ENCODE measurements at places on chromosomes 13 and 19.

- DNase-seq, result no peak
These were observed 675 bp downstream of the PEG3 start for GRCh38 chr19:56839652-56840450.

DNA sequence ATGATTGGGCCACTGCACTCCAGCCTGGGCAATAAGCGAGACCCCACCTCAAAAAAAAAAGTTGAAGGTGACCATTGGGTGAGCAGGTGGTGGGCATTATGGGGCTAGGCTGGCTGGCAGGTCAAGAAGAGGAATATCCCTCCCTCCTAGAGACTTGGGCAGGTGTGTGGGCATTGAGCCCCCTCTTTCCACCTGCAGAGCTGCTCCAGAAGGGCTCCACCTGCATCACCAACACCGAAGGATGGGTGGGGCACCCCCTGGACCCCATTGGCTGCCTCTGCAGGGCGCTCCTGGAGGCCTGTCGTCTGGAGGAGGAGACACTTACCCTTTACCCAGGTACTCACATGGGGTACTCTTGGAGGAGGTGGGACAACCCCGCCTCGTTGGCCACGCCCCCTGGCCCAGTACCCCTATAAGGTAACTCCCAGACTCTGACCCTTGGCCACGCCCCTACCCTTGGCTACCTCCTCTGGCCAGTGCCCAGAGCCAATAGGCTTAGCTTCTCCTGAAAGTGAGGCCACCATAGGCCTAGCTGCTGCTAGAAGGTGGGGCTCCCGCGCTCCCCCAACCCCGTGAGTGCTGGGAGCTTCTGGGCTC, 21.9 kb downstream of the ZSWIM4 start:
- DNase-seq, result no peak

GRCh38 chr19:33393286-33394005, 19.9 kb downstream of the CEBPG start:
- DNase-seq, result no peak

- DNase-seq, result no peak
These were observed at the start of gene VSIG10L for GRCh38 chr19:51341976-51342580. Gene VSIG10L (minus strand): TSS chr19:51342139. CDS start chr19:51342124, 15 bp downstream.

DNA sequence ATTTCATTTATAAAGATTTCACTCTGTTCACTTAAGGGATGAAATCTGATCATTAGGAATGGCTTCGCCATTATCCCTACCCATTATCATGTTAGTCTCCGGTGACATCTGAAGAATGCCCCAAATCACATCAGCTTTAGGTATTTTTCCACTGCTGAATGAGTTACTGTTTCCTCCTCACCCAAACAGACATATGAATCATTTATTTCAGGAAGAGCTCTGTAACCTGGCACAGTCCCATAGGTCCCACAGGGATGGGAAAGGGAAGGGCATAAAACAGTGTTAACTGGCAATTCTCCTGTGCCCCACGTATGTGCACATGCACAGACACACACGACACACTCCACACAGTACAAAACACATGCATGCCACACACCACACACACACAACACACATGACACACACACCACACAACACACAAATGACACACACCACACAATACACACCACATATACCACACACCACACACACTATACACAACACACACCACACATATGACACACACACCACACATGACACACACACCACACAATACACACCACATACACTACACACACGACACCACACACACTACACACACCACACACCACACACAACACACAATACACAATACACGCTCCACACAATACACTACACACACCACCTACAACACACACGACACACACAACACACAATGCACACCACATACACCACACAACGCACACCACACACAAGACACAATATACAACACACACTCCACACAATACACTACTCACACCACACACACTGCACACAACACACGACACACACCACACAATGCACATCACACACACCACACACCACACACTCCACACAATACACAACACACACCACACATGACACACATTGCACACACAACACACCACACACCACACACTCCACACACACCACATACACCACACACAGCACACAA, 15.4 kb downstream of the TMEM255B start:
- DNase-seq, result no peak

DNA sequence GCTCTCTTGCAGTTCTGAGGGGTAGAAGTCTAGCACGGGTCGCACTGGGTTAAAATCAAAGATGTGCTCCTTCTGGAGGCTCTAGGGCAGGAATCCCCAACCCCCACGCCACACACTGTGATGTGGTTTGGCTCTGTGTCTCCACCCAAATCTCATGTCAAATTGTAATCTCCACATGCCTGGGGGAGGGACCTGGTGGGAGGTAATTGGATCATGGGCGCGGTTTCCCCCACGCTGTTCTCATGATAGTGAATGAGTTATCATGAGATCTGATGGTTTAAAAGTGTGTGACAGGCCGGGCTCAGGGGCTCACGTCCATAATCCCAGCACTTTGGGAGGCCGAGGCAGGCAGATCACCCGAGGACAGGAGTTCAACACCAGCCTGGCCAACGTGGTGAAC, 26.6 kb upstream of the CALM3 start:
- DNase-seq, result no peak

GRCh38 chr19:39246951-39247669, 1.5 kb downstream of the IFNL4 start:
- DNase-seq, result no peak

- DNase-seq, result no peak
These were observed 31.9 kb downstream of the PTPRS start for GRCh38 chr19:5308451-5309437.

- DNase-seq, result no peak
These were observed at the start of gene LIM2 for GRCh38 chr19:51387924-51388389. Gene LIM2 (minus strand): TSS chr19:51387974. CDS start chr19:51387443, 531 bp downstream.

DNA sequence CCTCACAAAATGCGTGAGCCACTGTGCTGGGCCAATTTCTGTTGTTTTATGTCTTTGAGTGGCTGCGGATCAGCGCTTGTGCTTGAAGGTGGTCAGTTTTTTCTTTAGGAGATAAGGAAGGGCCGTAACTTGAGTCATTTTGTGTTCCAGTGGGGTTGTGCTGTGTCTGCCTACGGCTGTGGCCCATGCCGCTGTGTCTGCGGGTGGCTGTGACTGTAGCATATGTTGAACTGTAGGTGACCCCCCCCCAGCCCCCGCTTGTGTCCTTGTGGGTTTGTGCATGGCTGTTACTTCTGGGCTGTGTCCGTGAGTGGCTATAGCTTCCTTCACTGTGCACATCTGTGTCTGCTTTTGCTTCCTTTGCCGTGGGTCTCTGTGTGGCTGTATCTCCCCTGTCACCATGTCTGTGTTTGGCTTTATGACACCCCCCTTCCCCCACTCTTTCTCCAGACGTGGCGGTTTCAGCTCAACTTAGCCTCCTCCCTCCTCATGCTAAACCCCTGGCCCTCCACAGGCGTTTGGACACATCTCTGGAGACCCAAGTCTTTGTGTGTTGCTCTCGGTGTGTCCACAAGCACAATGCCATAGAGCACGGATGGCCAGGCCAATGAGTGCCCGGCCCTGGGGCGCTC, 675 bp downstream of the PPP1R14A start:
- no peak for DNase-seq

DNA sequence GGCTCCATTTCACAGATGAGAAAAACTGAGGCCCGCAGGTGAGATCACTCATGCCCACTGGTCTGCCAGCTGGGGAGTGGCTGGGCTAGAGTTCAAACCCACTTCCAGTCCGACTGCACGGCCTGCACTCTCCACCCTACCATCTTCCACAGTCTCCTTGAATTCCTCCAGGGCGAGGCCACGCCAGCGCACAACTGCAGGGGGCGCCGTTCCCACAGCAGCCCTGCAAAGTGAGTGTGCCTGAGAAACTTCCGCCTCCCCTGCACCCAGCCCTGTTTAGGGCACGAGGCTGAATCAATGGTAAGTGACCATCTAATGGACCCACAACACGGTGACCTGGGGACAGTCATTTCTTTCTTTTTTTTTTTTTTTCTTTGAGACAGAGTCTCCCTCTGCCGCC, 829 bp upstream of the ATCAY start:
- DNase-seq, result no peak

DNA sequence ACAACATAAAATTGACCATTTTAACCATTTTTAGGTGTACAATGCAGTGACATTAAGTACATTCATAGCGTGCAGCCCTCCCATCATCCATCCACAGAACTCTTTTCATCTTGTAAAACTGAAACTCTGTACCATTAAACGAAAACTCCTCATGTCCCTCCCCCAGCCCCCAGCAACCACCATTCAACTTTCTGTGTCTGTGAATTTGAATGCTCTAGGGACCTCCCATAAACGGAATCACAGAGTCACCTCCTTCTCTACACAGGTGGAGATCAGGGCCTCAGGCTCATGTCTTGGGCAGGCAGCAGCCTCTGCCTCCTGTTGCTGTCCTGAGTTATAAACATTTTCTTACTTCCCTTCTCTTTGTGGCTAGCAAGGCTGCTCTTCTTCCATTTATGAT, 7.3 kb upstream of the CCNE1 start:
- no peak for DNase-seq

GRCh38 chr19:51339687-51340656, 2.0 kb downstream of the VSIG10L start:
- DNase-seq, result peak; percentile 81

- DNase-seq, result no peak
These were observed 44.9 kb upstream of the DCUN1D2 start for GRCh38 chr13:113535381-113535781.

- DNase-seq, result no peak
These were observed 12.1 kb downstream of the TMPRSS9 start for GRCh38 chr19:2372076-2372612.

GRCh38 chr13:113586661-113587479, 2.3 kb downstream of the TFDP1 start:
- no peak for DNase-seq

DNA sequence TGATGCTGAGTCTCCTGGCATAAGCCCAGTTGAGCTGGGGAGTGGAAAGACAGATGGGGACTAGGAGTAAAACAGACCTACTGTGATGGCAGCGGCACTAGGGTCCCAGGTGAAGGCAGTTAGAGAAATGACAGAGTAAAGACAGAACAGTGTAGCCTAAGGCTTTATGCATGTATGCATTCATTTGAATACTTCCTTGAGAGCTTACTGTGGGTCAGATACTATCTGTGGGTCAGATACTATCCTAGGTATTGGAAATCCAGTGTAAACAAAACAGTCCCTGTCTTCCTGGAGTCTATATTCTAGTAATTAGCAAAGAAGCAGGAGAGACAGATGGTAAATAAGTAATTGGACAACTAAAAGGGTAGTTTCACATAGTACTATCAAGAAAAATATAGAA, 73.7 kb upstream of the LRCH1 start:
- DNase-seq, result no peak

- DNase-seq, result no peak
These were observed 235.6 kb upstream of the CSNK1A1L start for GRCh38 chr13:37340901-37341670.

- DNase-seq, result no peak
These were observed 5.2 kb upstream of the BCAT2 start for GRCh38 chr19:48815870-48816501.

- DNase-seq, result peak; percentile 98
These were observed at the start of gene PPP2R1A for GRCh38 chr19:52189735-52190486. Gene PPP2R1A (plus strand): TSS chr19:52190052. CDS start chr19:52190097, 45 bp downstream.

DNA sequence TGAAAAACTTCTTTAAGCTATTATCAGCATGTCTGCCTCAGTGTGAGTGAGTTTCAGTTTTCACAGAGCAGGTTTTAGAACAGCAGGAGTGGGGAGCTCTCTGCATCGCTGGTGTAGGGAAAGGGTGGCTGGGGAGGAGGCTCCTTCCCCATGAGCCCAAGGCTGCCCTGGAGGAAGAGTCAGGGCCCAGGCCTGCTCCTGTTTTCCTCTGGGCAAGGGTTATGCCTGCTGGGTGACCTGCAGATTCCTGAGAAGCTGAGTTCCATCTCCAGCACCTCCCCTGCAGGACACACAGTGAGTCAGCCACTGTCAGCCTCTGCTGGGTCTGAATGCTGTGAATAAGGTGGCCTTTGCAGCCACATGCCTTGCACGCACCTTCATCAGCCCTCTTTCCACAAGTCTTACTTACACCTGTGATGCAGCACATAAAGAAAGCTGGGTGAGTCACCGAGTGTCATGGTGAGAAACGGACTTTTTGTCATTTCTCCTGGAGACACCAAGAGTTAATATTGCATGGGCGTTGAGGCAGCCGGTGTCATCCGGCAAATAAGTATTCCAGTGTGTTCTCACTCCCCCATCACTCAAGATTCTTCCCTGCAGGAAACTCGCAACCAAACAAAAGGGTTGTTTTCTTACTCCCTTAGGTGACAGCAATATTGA, 186.4 kb upstream of the KL start:
- no peak for DNase-seq

DNA sequence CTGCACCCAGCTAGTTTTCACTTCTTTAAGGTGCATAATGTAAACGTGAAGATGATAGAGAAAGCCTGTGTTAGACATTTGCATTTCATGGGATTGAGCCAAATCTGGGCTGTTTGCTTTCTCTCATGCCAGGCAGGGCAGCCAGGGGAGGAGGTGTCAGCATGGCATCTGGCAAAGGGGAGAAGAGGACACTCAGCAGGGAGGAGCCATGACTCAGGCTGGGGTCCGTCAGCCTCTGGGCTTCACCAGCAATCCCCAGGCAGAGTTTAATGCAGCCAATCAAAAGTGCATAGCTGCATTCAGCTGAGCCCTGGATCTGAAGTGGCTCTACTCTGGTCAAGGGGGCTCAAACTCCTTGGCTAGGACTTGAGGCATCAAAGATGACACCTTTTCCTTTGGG, 23.5 kb downstream of the EBPL start:
- DNase-seq, result no peak

- no peak for DNase-seq
These were observed 118.3 kb downstream of the DNAJC15 start for GRCh38 chr13:43141685-43142084.

GRCh38 chr19:13961826-13962698, 9.8 kb downstream of the DCAF15 start:
- no peak for DNase-seq

GRCh38 chr19:4171676-4172075, 10.7 kb downstream of the SIRT6 start:
- no peak for DNase-seq

- no peak for DNase-seq
These were observed 115.3 kb downstream of the RBM26 start for GRCh38 chr13:79290595-79291244.

DNA sequence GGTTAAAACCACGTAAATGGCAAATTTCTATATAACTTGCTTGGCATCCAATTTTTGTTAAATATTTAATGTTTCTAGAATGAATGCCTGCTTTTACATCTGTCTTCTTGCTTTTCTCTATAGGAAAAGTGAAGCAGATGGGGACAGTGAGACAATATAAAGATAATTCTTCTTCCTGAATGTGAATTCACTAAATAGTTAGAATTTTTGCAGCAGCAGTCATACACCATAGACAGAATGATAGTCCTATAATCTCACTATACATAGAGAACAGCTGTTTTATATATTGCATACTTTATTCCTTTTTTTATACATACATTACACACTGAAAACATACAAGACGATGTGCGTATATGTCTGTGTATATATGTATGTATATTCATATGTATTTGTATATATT, 1127.3 kb downstream of the PCDH9 start:
- no peak for DNase-seq

All from stimulated activated CD8-positive, alpha-beta memory T cell treated with anti-CD3 and anti-CD28 coated beads, Interleukin-2, amount 100 ng/mL, for 1 hour (primary cell).